Activated CD4-positive, alpha-beta T cell treated with anti-CD3 and anti-CD28 coated beads, Interleukin-2, amount 10 ng/mL, durations not matched to agents 24 days and 14 days (primary cell): ENCODE measurements at places on chromosomes 7 and 10. TPM values are rescaled to one million over a fixed set of nuclear protein-coding genes. Genes with fewer than 3 reads are reported as not detected.

The STEAP4 gene
- 0.52 and 0.58 TPM in 2 replicates for total RNA-seq

The INMT gene
- total RNA-seq, result not detected in 2 replicates

The CYP2W1 gene
- not detected in 2 replicates for total RNA-seq

The UCN3 gene
- not detected in 2 replicates for total RNA-seq

The CHST3 gene
- total RNA-seq, result 0.36 and 0.63 TPM in 2 replicates

The CPED1 gene
- total RNA-seq, result not detected in 2 replicates

The CCL24 gene
- total RNA-seq, result not detected in 2 replicates

The CRYGN gene
- total RNA-seq, result not detected in 2 replicates

The SPDYE5 gene
- 0.14 TPM in 1 of 2 replicates, not detected in the other for total RNA-seq

The EBLN1 gene
- not detected in 2 replicates for total RNA-seq

The C7orf33 gene
- not detected in 2 replicates for total RNA-seq

The PNLIP gene
- total RNA-seq, result not detected in 2 replicates

The ZNF107 gene
- 13.0 and 13.3 TPM in 2 replicates for total RNA-seq

The DPYSL4 gene
- 32.5 TPM in 2 replicates for total RNA-seq

The AQP1 gene
- total RNA-seq, result not detected in 2 replicates

The NPY4R2 gene
- not detected in 2 replicates for total RNA-seq

The NACAD gene
- 0.09 and 0.31 TPM in 2 replicates for total RNA-seq

The PLEKHS1 gene
- total RNA-seq, result not detected in 2 replicates

The IL2RA gene
- 965 and 989 TPM in 2 replicates for total RNA-seq

The CDH23 gene
- total RNA-seq, result 0.92 and 1.3 TPM in 2 replicates

The COBL gene
- total RNA-seq, result not detected in 2 replicates

The NYAP1 gene
- 0.17 and 0.49 TPM in 2 replicates for total RNA-seq

The SRRM3 gene
- total RNA-seq, result 0.09 and 0.17 TPM in 2 replicates

The SPDYE2 gene
- 0.19 TPM in 1 of 2 replicates, not detected in the other for total RNA-seq

The VWC2 gene
- total RNA-seq, result not detected in 2 replicates

The CALCR gene
- total RNA-seq, result not detected in 2 replicates

The EPO gene
- 0.40 TPM in 1 of 2 replicates, not detected in the other for total RNA-seq

The LIPK gene
- total RNA-seq, result not detected in 2 replicates

The TMEM140 gene
- 2.2 TPM in 2 replicates for total RNA-seq

The GHRHR gene
- total RNA-seq, result not detected in 2 replicates

The NMT2 gene
- 13.7 and 14.1 TPM in 2 replicates for total RNA-seq

The FBXO24 gene
- 0.38 and 0.42 TPM in 2 replicates for total RNA-seq

The CCDC146 gene
- 1.5 and 2.3 TPM in 2 replicates for total RNA-seq

The HIF1AN gene
- total RNA-seq, result 47.4 and 51.3 TPM in 2 replicates

The PLPP4 gene
- total RNA-seq, result not detected in 2 replicates

The GALNT17 gene
- total RNA-seq, result not detected in 2 replicates

The TDRD1 gene
- total RNA-seq, result 0.16 and 0.21 TPM in 2 replicates

The VPS37D gene
- total RNA-seq, result 0.40 and 0.47 TPM in 2 replicates

The SPDYE17 gene
- total RNA-seq, result not detected in 2 replicates

The BPGM gene
- total RNA-seq, result 22.3 and 22.6 TPM in 2 replicates

The LBX1 gene
- total RNA-seq, result not detected in 2 replicates

The LRRC61 gene
- total RNA-seq, result 26.8 and 27.5 TPM in 2 replicates

The SLC18A2 gene
- not detected in 2 replicates for total RNA-seq

The UNC5B gene
- 0.02 and 0.14 TPM in 2 replicates for total RNA-seq

The TSC22D4 gene
- 113 and 121 TPM in 2 replicates for total RNA-seq

The C10orf67 gene
- total RNA-seq, result 0.07 and 0.16 TPM in 2 replicates

The STOX1 gene
- total RNA-seq, result 0.76 and 0.82 TPM in 2 replicates

The SNCG gene
- total RNA-seq, result 0.44 TPM in 1 of 2 replicates, not detected in the other

The CROT gene
- total RNA-seq, result 6.2 and 7.1 TPM in 2 replicates

The ZSCAN25 gene
- total RNA-seq, result 29.4 and 30.0 TPM in 2 replicates

The ENO4 gene
- total RNA-seq, result not detected in 2 replicates
